ENCODE measurements at places on chromosomes 4 and X.
A peak's percentile ranks its signal among the peaks of the same experiment; 100 is the strongest.

GRCh38 chr4:8350352-8350751, 80.8 kb downstream of the HTRA3 start:
- DNase-seq, result no peak

GRCh38 chr4:25867781-25868294, 5.0 kb upstream of the SEL1L3 start:
- no peak for DNase-seq

DNA sequence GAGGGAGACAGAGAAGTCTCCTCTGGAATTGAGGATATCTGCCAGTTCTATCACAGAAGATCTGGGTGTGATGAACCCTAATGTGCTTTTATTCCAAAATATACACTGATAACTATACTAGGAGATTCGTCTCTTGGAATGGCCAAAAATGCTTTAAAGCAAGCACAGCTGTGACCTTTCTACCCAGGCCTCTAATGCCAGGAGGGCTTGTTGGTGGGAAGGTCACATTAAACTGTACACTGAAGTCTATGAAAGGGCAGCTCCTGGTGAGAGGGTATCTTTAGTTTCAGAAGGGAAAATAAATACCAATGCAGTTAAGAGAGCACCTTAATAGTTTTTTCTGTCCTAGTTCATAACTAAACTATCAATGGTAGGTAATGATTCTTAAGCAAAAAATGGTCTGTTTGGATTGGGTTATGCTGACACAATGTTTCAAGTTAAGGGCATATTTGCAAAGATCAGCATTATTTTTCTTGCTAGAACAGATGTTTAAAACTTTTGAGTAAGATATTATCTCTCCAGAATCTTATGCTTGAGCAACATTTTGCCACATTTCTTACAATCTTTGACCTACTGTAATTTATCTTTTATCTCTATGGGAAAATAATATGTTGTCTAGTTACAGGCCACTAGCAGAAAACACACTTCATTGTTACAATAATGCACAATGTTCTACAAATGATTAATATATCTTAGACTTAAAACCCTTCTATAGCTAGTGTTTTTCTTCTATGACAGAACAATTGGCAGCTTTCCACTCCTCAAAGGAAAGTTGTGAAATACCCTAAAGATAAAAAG, 59.6 kb downstream of the SEC24D start:
- no peak for DNase-seq

DNA sequence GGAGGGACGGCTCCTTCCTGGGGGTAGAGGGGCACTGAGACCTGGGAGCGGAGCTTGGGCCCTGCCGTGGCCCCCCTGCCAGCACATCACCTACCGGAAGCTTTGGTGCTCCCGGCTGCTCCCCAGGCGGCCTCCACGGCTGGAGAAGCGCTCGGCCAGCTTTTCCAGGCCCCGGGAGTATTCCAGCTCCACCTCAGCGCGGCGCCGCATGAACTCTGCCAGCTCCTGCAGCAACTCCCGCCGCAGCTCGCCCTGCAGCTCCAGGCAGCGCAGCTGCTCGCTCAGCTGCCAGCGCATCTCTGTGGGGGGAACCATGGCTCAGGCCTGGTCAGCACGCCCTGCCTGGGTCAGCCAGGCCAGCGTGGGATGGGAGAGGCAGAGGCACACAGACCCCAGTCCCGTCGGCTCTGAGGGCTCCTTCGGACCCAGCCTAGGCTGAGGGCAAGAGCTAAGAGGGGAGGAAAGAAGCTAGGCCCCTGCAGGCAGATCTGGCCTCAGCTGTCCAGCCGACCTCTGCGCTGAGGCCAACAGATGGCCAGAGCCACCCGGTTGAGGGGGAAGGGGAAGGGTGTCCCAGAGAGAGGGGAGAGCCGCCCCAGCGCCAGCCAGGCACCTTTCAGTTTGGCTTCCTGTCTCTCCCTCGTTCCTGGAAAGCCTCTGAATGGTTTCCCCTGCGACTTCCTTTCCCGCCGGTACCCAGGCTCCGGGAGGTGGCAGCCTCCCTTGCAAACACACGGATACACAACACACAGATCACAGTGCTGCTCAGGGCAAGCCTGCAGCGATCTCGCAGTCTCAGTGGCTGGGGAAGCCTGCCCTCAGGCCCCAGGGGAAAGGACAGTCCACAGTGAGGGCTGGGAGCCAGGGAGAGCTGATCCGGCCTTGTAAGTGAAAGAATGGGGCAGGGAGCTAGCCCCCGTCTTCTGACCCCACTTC, 4.3 kb downstream of the ARHGAP4 start:
- no peak for DNase-seq

DNA sequence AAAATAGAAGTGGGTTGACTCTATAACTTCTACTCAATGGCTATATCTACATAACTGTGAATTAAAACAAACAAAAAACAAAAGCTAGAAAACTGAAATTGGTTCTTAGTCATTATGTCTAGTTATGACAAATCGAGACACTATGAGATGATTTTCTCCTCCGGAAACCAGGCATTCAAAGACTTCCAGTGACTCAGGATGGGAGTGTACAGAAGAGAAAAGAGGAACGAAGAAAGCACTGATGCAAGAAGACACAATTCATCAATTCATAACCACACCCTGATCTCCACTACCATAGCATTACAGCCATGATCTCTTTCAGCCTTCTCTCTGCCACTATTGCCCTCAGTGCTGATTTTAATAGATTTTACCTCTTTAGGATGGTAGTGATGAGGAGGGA, 253.6 kb downstream of the CBLL2 start:
- DNase-seq, result no peak

DNA sequence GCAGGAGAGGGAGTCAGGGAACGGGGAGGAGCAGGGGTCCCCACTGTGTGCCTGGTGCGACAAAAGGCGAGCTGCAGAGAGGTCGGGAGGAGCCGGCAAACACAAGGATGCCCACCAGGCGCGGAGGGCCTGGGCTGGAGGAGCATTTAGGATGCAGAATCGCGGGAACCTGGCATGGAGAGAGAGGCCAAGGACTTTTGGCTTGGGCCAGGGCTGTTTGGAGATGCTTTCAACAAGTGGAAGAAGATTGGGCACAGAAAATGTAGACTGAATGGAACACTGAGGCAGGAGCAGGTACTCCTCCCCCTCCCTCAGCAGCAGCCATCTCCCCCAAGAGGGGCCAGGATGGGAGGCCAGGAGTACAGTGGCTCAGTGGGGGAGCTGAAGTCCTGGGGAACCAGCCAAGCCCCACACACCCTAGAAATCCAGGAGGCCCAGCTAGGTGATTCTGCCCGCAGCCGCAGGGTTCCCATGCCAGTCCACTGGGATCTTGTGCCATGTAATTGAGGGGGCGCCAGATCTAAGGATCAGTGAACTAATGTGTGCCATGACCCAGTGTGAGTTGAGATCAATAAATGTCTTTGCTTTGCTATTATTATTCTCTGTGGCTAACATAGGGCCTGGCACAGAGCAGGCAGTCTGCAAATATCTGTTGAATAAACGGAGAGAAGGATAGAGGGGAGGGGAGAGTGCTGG, 1.1 kb upstream of the ABLIM2 start:
- no peak for DNase-seq

DNA sequence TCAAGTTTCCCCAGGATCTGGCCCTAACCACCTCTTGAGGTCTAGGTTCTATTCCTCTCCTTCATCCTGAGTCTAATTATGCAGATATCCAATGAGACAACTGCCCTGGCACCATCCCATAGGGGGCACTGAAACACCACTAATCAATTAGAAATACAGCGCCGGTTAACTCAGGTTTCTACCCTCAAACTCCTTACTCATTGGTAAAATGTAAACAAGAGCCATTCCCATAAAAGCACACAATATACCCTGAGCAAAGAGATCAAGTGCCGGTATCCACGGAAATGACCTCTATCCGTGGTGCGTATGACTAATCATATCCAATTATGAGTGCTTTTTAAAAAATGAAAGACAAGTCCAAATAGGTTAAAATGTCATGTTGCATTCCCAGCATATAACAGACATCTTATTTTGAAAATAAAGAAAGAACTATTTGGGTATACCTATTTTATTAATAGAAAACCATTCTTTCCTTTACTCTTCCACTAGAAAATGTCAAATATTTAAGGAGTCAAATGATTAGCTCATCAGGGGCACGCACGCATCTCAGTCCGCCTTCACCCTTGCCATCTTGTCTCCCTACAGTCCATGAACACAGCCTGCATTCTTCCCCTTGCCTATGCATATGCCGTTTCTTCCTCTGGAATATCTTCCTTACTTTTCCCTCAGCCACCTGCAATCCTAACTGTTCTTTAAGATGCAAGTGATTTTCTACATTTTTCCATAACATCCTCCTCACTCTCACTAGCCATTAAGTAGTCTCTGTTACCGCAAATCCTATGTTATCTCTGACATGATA, 141.1 kb downstream of the MAML3 start:
- peak; percentile 50 for DNase-seq

- no peak for DNase-seq
Observed at GRCh38 chr4:2320746-2321145, 58.8 kb upstream of the MXD4 start.

- no peak for DNase-seq
Observed at GRCh38 chr4:132593717-132594400, 555.2 kb upstream of the PCDH10 start.

- no peak for DNase-seq
Observed at GRCh38 chr4:7824218-7824617, 115.4 kb downstream of the AFAP1 start.
